Head of caudate nucleus (tissue), 42 donors: ENCODE measurements at places on chromosomes 5 and 9.

- no peak for DNase-seq
Measured at GRCh38 chr5:96004754-96005153, 43.1 kb upstream of the ELL2 start.

- no peak for DNase-seq
Measured at GRCh38 chr5:50704730-50705129, 38.3 kb downstream of the PARP8 start.

DNA sequence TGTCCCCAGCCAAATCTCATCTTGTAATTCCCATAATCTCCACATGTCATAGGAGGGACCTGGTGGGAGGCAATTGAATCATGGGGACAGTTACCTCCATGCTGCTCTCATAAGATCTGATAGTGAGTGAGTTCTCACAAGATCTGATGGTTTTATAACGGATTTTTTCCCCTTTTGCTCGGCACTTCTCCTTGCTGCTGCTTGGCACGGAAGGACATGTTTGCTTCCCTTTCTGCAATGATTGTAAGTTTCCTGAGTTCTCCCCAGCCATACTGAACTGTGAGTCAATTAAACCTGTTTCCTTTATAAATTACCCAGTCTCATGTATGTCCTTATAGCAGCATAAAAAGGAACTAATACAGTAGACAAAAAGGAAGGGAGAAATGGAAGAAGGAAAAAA is 76.7 kb upstream of the CCNG1 start:
- DNase-seq = no peak

GRCh38 chr5:11941566-11941965 is 37.3 kb upstream of the CTNND2 start:
- DNase-seq = no peak

- DNase-seq = no peak
Measured at GRCh38 chr9:98727428-98727827, 18.7 kb upstream of the GABBR2 start.

DNA sequence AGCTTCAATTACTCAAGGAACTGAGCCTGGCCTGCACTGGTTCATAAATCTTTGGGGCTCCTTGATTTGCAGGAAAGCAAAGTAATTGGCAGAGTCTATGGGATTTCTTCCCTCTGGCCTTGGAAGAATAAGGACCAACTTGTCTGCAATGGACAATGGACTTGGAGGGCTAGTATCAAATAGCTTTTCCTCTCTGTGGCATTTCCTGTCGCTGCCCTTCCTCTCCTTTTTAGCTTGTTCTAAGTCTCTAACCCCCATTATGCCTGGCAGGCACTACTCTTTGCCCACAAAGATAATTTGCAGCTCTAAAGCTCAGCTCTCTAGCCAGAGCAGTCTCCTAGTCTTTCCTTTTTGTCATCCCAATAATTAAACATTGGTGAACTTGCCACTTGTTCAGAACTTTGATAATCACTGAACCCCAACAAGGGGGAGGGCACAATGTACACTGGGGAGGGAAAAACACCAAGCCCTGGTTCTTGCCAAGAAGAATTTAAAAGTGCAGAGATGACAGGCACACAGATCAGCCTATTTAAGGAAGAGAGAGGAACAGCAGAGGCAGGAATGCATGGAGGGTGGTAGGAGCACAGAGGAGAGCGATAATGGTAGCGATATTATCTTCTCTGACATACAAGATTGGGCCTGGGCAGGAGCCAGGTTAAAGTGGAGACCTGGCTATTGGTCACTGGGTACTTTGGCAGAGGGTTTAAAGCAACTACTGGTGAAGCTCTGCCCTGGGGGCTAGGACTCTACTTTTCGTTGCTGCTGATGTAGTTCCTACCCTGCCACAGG is 38.5 kb downstream of the FAM219A start:
- DNase-seq = no peak
